Liver (tissue), 10 donors: ENCODE measurements at places on chromosomes 1 and 21. TPM values are rescaled to one million over a fixed set of nuclear protein-coding genes. Genes with fewer than 3 reads are reported as not detected.

DNA sequence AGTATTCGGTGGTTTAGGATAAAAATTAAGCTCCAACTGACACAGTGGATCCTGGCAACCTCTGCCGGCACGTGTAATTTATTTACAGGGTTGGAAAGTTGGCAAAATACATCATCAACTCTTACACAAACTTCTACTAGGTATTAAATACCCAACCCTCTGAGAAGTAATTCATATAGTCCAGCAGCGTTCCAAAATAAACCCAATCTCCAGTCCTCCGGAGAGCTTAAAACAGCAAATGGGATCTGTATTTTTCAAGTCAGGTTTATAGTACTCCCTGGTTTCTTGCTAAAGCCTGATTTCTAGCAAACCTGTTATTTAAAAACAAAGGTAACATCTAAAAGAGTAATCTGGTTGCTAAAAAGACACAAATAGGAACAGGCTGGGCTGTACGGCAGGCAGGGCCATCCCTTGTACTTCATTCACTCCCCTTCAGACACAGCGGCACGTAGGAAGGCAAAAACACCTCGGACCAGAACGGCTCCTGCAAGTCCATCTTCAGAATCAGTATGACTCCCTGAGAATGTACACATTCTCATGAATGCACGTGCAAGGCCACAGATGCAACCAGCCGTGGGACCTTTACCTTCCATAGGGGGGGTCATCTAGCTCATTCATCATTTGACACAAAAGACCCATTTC lies 8.6 kb downstream of the GLIS1 start:
- no peak for DNase-seq
- no peaks in the 10 kb centered on the region for H3K4me1 ChIP-seq
- H3K36me3 ChIP-seq, result no peaks in the 10 kb centered on the region
- no peaks in the 10 kb centered on the region for H3K27me3 ChIP-seq

GRCh38 chr1:12177999-12178441 lies 11.2 kb downstream of the TNFRSF1B start:
- no peaks in the 10 kb centered on the region for H3K27me3 ChIP-seq
- H3K4me1 ChIP-seq, result peaks cover 17% of the 10 kb centered on the region
- no peaks in the 10 kb centered on the region for H3K36me3 ChIP-seq
- DNase-seq, result no peak
- no peak overlapping the region for H3K4me3 ChIP-seq

GRCh38 chr1:156670791-156671190 lies 6.4 kb downstream of the NES start:
- H3K4me1 ChIP-seq, result no peaks in the 10 kb centered on the region
- no peak overlapping the region for H3K4me3 ChIP-seq
- no peak for DNase-seq
- H3K27me3 ChIP-seq, result no peaks in the 10 kb centered on the region
- no peaks in the 10 kb centered on the region for H3K36me3 ChIP-seq
- no peak overlapping the region for H3K27ac ChIP-seq

- no peaks in the 10 kb centered on the region for H3K27me3 ChIP-seq
- no peak overlapping the region for H3K4me3 ChIP-seq
- no peaks in the 10 kb centered on the region for H3K36me3 ChIP-seq
- DNase-seq, result no peak
- H3K4me1 ChIP-seq, result no peaks in the 10 kb centered on the region
Observed at GRCh38 chr1:212475151-212475550, 42.4 kb downstream of the NENF start.

GRCh38 chr1:159171254-159171687 lies at the start of gene CADM3:
Gene CADM3, plus strand, starts transcription at chr1:159171615. Its CDS starts 151 bp downstream, at chr1:159171766.
- H3K4me1 ChIP-seq, result no peaks in the 10 kb centered on the region
- no peak within 1 kb of the TSS for H3K27ac ChIP-seq
- DNase-seq, result no peak
- H3K36me3 ChIP-seq, result no peaks in the 10 kb centered on the region
- H3K4me3 ChIP-seq, result no peak within 1 kb of the TSS

DNA sequence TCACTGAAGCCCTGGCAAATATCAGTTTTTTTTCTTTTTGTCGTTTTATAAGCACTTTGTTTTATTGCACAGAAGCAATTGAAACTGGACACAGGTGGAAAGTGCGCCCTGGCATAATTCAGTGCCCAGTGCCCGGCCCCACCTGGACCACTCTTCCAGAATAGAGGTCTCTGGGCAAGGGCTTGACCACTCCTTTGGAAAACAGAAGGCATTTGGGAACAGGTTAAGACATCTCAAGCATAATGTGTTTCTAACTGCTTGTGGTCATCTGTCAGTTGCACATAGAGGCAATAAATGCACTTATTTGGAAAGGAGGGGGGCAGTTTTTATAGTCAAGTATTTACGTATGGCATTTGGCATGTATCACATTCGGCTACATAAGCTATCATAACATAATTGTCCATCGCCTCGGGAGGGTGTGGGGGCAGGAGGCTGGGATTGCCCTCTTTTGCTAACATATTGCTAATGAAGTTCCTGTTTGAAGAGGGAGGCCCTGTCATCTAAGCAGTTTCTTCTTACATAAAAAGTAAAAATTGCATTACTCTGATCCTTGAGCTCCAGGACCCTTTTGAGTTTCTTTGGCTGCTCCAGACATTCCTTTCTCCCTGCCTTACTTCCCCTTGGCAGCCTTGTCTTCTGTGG lies 14.7 kb upstream of the CD2 start:
- H3K27me3 ChIP-seq, result no peaks in the 10 kb centered on the region
- H3K36me3 ChIP-seq, result no peaks in the 10 kb centered on the region
- no peak overlapping the region for H3K27ac ChIP-seq
- DNase-seq, result no peak

DNA sequence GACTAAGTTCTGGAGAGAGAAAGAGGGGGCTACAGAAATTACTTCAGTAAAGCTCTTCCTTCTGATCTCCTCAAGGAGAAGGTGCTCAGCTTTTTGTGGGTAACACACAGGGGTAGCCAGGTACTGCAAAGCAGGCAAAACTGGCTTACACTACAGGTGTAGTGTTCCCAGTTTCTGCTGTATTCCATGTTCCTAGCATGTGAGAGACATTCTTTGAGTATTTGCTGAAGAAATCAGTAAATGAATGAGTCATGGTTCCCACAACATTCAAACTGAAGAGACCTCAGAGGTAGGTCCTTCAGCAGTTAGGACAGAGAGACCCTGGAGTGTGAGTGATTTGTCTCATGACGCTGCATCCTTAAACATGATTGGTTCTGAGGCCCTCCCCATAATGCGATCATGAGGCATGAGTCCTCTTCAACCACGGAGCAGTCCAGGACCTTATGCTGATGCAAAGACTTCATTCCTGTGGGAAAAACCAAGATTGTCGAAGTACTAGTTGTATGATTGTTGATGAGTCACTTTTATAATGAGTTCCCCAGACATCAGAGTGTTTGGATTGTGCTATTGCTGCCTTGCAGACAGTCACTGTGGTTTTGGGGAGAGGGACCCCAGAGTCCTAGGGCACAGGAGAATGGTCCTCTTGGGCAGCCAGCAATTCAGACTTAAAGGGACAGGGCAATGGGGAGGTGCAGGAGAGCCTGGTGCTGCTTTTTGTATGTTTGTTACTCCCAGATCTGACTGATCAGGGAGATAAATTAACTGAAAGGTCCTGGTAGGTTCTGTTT lies 2.7 kb upstream of the OR10J4 start:
- H3K27me3 ChIP-seq, result no peaks in the 10 kb centered on the region
- H3K4me1 ChIP-seq, result no peaks in the 10 kb centered on the region
- H3K4me3 ChIP-seq, result no peak overlapping the region
- no peak for DNase-seq
- no peaks in the 10 kb centered on the region for H3K36me3 ChIP-seq
- H3K27ac ChIP-seq, result no peak overlapping the region

DNA sequence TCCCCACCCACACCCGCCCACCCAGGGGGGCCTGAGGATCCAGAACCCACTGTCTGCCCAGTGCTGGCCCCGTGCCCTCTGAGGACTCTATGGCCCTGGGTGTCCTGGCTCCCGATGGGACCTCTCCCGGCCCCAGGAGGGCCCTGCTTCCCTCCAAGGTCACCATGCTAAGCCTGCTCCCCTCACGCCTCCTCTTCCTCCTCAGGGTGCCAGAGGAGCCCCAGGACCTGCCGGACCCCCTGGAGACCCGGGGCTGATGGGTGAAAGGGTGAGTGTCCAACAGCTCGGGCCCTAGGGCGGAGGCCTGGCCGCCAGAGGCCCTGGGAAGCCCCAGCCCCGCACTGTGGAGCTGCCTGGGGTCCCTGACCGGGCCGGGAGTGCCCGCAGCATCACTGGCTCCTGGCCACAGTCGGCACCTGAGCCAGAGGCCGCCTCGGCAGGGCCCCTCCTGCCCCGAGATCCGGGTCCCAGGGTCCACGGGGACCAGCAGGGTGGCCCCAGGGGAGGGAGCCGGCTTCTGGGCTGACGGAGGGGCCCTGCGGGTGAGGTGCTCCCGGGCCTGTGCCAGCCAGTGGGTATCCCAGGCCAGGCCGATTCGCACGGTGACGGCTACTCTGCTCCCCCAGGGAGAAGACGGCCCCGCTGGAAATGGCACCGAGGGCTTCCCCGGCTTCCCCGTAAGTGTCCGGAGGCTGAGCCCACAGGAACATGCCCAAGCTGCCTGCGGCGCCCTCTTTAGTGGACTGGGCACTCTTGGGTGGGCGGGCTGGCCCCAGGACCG lies 16.1 kb downstream of the COL6A1 start:
- peaks cover 2% of the 10 kb centered on the region for H3K36me3 ChIP-seq
- H3K4me3 ChIP-seq, result no peak overlapping the region
- H3K27me3 ChIP-seq, result no peaks in the 10 kb centered on the region
- H3K4me1 ChIP-seq, result no peaks in the 10 kb centered on the region
- no peak for DNase-seq
- H3K27ac ChIP-seq, result no peak overlapping the region

DNA sequence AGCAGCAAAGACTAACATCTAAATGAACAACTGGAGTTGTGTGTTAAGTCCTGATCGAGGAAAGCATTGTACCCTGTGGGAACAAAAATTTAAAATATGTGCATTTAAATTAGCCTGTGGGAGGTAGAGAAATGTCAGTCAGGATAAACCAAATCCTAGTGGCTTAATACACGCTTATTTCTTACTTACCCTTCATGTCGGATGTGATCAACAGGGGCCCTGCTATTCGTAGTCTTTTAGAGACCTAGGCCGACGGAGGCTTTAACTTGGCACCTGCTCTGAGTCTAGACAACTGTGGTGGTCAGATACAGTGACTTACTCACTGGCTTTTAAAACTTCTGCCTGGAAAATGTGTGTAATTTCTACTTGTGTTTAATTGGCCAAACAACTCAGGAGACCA lies 10.2 kb downstream of the GSTM3 start:
- H3K36me3 ChIP-seq, result no peaks in the 10 kb centered on the region
- H3K4me1 ChIP-seq, result no peaks in the 10 kb centered on the region
- DNase-seq, result no peak
- H3K4me3 ChIP-seq, result no peak overlapping the region

GRCh38 chr1:159771127-159771895 lies 9.5 kb upstream of the DUSP23 start:
- peaks cover 13% of the 10 kb centered on the region for H3K4me1 ChIP-seq
- DNase-seq, result no peak
- H3K27me3 ChIP-seq, result no peaks in the 10 kb centered on the region
- no peaks in the 10 kb centered on the region for H3K36me3 ChIP-seq

- no peak overlapping the region for H3K27ac ChIP-seq
- H3K36me3 ChIP-seq, result peaks cover 64% of the 10 kb centered on the region
- peaks cover 7% of the 10 kb centered on the region for H3K4me1 ChIP-seq
- no peaks in the 10 kb centered on the region for H3K27me3 ChIP-seq
Observed at GRCh38 chr1:177945943-177946650, 23.8 kb downstream of the SEC16B start.

- no peaks in the 10 kb centered on the region for H3K27me3 ChIP-seq
- no peak for DNase-seq
- peak overlapping the region; percentile 93 for H3K27ac ChIP-seq
- peaks cover 31% of the 10 kb centered on the region for H3K4me1 ChIP-seq
Observed at GRCh38 chr1:204493145-204493983, 1.2 kb downstream of the PIK3C2B start.

DNA sequence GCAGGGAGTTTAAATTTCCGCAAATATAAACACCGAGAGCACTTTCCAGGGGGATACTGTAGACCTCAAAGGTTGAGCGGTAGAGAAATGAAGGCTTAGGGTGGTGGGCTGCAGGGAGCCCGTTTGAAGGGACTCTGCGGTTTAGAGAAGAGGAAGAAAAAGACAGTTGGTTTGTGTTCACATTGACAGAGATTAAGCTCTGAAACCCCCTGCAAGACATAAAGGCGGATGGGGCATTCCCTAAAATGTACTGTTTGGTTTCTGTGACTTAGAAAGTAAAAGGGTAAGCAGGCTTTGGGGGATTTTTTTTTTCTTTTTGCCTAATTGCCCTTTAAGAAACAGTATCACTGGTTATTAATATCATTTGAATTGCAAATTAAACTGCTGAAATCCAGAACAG lies 1.3 kb downstream of the KAZN start:
- peaks cover 3% of the 10 kb centered on the region for H3K27me3 ChIP-seq
- no peak overlapping the region for H3K27ac ChIP-seq
- peaks cover 7% of the 10 kb centered on the region for H3K4me1 ChIP-seq
- H3K36me3 ChIP-seq, result no peaks in the 10 kb centered on the region
- no peak overlapping the region for H3K4me3 ChIP-seq

GRCh38 chr1:27672750-27673112 lies 739 bp upstream of the IFI6 start:
- H3K36me3 ChIP-seq, result peaks cover 4% of the 10 kb centered on the region
- peak overlapping the region; percentile 77 for H3K27ac ChIP-seq
- peaks cover 35% of the 10 kb centered on the region for H3K4me1 ChIP-seq
- no peak for DNase-seq
- no peaks in the 10 kb centered on the region for H3K27me3 ChIP-seq

TNFSF4 gene
- 0.18 TPM for polyA plus RNA-seq

ABCB10 gene
- polyA plus RNA-seq, result 6.2 TPM

PLEKHM2 gene
- polyA plus RNA-seq, result 15.1 TPM

KCNJ9 gene
- polyA plus RNA-seq, result not detected

F3 gene
- polyA plus RNA-seq, result 1.6 TPM

SERPINC1 gene
- polyA plus RNA-seq, result 2,589 TPM
